Hepatocyte (in vitro differentiated cells): ENCODE measurements at places on chromosomes 3 and 15. TPM values are rescaled to one million over a fixed set of nuclear protein-coding genes. Genes with fewer than 3 reads are reported as not detected.

DNA sequence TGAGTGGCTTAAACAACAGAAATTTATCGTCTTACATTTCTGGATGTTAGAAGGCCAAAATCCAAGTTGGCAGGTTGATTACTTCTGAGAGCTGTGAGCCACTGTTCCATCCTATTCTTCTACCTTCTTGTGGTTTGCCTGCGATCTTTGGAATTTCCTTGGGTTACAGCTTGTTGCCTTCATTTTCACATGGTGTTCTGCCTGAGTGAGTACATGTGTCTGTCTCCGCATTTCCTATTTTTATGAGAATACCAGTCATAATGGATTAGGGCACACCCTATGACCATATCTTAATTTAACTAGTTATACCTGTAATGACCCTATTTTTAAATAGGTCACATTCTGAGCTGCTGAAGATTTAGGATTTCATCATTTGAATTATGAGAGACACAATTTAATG lies 294.3 kb downstream of the CNTN4 start:
- DNase-seq = no peak

CDHR4 gene
- total RNA-seq = 0.57 TPM in 1 of 2 replicates, not detected in the other

RTP3 gene
- total RNA-seq = 0.64 and 2.0 TPM in 2 replicates

GRCh38 chr15:74390647-74391288 lies 23.3 kb upstream of the CYP11A1 start:
- DNase-seq = no peak

- DNase-seq = no peak
Measured at GRCh38 chr3:96354742-96355141, 459.7 kb upstream of the EPHA6 start.

- DNase-seq = no peak
Measured at GRCh38 chr3:147130461-147130860, 275.9 kb downstream of the ZIC4 start.

GRK7 gene
- 0.07 TPM in 1 of 2 replicates, not detected in the other for total RNA-seq

- DNase-seq = no peak
Measured at GRCh38 chr15:88002706-88003105, 253.8 kb downstream of the NTRK3 start.

SORD gene
- 112 and 116 TPM in 2 replicates for total RNA-seq

DNA sequence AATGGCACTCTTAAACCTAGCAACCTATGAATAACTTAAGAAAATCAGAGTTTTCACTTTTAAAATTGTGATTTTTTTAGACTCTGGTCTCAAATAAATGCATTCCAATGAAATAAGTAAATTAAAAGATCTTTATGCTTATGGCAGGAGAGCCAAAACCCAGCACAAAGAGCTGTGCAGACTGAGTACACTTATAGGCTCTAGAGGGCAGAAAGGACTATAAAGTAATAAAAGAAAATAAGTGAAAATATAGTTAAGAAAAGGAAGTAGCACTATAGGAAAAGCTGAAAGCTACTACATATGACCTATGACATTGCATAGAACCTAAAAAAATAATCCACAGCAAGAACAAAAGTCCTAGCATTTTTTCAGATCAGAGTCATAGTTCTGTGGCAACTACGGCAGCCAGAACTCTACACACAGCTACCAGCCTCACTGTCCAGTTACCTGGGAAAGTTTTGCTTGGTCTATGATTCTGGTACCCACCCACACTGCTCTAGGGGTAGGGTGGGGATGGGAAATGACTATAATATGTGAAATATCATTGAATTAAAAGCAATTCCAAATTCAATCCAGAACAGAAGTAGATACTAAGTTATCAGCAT lies 30.5 kb downstream of the CLASP2 start:
- no peak for DNase-seq

DNA sequence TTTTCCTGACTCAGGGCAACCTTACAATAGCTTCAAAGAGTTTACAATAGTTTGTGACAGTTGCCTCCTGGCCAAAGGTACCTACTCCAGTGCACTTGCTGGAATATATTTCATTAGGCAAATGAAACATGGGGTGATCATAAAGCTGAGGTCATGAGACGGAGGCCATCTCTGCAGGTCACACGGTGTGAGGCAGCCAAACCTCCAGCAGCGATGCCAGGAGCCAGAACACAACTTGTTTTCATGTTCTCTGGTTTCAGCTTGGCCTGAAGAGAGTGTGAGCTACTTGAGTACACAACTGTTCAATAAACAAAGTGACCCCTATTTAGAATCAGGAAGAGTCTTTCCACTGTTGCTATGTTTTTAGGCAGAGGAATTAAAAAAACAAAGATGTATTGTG lies 42.7 kb upstream of the PYGO1 start:
- DNase-seq = no peak

GRCh38 chr3:122915300-122916055 lies 112.1 kb downstream of the SEMA5B start:
- DNase-seq = no peak

GRCh38 chr3:141307351-141308059 lies 60.8 kb upstream of the ZBTB38 start:
- no peak for DNase-seq

LRRN1 gene
- 28.5 and 37.5 TPM in 2 replicates for total RNA-seq

MCF2L2 gene
- 0.40 and 0.63 TPM in 2 replicates for total RNA-seq

DNA sequence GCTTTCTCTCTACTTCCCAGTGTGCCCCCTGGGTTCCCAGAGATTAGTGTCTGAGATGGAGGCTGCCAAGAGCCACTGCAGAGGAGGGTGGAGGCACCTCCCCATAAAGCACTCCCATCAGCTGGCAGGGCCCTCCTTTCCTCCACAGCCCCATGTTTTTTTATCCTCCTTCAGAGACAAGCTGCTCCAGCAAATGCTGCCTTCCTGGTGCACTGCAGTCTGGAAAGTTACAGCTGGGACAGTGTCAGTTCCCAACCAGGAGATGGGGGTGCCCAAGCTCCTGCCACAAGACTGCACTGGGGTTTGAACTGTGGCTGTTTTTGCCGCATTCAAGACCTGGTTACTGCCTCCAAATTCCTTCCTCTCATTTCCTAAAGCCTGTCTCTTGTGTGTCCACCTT lies 206.1 kb downstream of the CADPS start:
- no peak for DNase-seq

GRCh38 chr3:148582126-148582525 lies 115.6 kb upstream of the AGTR1 start:
- DNase-seq = no peak

PATL2 gene
- 0.77 TPM in 1 of 2 replicates, not detected in the other for total RNA-seq

- peak; percentile 24 for DNase-seq
Measured at GRCh38 chr3:161042023-161042501, 63.1 kb downstream of the B3GALNT1 start.

DNA sequence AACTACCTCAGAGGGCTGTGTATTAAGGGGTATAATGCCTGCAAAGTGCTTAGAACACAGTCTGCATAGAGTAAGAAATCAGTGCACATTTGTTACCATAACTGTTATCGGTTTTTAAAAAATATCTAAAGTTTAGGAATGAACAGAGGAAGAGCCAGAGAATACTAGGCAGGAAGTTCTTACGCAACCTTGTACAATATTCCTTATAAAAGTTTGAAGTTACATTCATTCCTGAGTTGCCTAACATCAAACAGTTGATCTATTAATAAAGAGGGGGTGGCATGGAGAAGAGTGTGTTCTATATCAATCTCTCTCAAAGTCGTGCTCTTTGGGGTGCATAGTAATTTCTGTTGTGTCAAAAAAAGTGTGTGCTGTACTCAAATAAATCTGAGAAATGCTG lies 22.0 kb upstream of the PHLDB2 start:
- no peak for DNase-seq

- DNase-seq = no peak
Measured at GRCh38 chr15:100988857-100989256, 69.7 kb downstream of the LRRK1 start.

DNA sequence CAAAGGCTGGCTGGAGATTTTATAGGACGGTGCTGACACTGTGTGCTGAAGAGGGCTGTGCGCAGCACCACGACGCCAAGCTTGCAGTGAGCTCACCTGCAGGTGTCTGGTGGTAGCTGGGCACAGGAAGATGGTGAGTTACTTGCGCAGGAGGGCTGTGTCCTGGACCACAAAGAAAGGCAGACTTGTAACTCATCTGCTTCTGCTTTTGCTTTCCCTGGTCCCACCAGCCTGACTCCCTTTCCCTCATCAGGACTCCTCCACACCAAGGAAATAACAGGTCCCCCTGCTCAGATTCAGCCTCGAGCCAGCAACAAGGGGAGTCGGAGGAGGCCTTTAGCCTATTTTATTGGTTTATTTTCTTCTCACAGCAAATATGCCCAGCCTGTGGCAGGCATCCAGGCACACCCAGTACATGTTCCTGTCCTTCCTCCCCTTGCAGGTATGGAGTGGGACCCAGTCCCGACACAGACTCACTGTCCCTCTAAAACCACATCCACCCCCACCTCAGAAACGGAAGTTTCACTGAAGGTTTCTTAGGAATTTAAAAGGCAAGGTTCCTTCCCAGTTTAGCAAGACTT lies 35.6 kb upstream of the FLNB start:
- DNase-seq = no peak

DNA sequence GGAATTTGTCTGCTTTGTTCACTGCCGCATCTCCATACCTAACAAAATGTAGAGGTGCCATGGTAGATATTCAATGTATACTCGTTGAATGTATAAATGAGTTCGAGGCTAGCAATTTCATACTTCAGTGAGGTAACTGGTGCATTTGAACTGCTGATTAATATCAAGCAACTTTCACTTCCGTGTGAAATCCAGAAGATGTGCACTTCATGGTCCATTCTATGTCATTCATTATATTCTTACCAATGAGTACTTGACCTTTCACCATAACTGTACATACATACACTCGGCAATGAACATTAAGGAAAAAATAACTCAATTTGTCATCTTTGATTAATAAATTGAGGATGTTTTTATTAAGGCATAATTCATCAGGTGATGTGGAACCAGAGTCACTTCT lies 598.5 kb downstream of the ZNF385D start:
- no peak for DNase-seq
